ENCODE measurements at places on chromosomes 2 and 18.

DNA sequence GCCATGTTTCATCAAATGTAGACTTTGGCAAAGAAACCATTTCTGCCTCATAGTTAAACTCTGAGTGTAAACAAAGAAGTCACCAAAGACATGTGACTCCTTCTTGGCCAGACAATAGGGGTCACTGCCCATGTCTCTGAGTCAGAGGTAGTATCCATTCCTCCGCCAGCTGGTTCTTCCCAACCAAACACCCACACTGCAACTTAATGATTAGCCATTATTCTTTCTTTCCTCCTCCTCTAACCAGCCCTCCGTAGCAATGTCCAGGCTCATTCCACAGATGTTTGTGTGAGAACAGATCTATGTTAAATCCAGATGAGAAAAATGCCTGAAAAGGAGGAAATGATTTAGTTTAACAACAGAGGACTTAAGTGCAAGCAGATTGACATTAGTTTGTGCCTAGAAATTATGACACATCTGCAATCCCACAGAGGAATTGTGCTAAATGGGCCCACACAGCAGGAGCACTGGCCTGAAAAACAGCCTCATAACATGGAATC lies 127.9 kb upstream of the SH3BP4 start:
- no peak for DNase-seq

- DNase-seq, result no peak
Observed at GRCh38 chr2:64234785-64235184, 90.6 kb upstream of the PELI1 start.

GRCh38 chr2:54945391-54946219 lies 104.6 kb downstream of the RTN4 start:
- DNase-seq, result no peak

DNA sequence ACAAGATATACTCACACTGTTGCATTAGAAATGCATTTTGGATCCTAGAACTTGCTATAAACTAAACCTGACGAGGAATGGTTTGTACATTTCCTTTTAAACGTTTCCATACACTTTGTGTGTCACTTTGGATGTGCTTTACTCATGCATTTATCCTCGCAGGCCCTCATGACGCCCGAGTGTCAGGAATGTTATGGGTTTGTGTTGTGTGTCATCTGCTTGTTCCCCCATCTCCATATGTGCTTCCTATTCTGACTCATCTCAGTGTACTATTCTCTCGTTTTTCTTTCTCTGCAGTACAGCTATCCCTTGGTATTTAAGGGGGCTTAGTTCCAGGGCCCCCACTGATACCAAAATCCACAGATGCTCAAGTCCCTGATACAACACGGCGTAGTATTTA lies 121.5 kb upstream of the RASGRP3 start:
- DNase-seq, result no peak

DNA sequence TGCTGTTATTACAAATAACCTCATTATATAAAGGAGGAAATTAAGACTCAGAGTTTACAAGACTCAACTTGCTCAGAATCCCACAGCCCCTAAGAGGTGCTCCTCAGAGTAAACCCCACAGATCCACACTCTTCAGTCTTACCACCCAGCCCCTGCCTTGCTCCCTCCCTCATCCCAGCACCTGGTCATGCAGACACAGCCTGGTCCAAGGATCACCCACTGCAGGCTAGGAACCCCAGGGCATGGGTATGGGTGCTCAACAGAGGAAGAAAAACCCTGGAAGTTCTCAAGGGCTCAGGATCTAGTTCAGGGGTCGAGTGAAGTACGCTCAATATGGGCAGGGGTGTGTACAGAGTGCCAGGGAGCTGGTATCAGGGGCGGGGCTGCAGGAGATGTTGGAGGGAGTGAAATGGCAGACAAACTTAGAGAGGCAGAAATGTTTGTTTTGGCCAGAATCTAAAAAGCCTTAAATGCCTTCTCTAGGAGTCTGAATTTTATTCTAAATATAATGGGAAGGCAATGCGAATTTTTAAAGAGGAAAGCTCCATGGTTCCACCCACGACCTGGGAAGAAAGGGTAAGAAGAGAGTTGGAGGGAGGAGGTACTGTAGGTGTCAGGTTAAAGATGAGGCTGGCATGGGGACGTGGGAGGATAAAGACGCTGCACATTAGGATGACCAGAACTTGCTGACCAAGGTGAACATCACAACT lies 79.1 kb upstream of the MGAT4A start:
- DNase-seq, result no peak

DNA sequence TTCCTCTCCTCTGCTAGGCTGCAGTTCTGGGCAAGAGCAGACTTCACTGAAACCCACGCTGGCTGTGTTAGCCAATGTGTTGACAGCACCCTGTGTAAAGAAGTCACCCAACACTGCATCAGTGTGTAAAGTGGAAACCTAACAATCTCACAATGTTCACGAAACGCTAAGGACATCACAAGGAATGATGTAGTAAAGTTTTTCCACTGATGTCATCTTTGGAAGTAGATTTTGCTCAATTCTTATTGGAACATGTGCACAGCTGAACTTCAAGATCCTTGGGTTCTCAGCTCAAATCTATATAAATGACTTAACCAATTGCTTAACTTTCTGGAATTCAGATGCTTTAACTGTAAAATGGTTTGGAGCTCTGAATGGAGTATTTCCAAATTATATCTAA lies 1112.5 kb downstream of the TSN start:
- DNase-seq, result no peak

- DNase-seq, result no peak
Observed at GRCh38 chr2:239257511-239257937, 143.3 kb downstream of the HDAC4 start.

DNA sequence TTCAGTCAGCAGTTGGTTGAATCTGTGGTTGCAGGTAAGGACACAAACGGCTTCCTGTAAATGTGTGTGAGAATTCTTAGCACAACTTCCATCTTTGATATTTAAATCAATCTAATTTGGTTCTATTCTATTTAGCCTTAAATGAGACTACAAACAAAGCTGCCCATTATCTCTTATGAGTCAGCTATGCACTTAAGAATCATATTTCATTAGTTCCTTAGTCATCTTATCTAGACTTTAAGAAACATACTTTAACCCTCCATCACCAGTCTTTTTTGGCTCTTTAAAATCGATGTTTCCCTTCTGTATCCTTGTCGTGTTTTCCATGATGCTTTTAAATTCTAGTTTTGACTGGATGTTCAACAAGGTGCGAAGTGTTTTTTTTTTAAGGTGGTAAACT lies 114.4 kb upstream of the TMEM200C start:
- no peak for DNase-seq

DNA sequence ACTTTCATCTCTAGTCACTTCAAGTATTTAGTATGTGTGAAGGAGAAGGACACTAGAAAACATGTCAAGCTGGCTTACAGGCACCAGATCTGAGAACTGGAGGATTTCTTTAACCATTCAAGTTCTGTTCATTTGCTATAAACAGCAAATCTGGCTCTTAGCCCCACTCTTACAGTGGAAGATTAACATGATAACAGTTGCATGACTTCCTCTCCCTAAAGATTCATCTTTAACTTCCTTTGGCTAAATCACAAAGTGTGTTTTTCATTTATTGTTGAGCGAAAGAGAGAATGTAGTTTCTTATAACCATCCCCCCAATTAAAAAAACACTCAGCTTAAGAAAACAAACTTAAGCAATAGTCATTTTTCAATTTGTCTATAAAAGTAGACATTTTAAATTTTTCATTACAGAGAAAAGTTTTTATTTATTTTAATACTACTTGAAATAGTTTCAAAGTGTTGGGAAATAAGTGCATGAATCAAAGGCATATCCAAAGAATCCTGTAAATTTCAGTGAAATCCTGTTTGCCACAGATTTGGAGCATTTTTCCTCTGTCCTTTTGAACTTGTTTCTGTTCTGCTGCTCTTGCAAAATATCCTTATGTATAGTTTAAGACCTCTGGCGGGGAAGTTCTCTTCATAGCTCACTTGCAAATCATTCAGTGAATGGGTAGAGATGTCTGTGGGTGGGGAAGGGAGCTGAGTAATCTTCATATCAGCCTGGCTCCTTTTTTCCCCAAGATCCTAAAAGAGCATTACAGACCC lies 241.0 kb upstream of the RBBP8 start:
- DNase-seq, result no peak
